ENCODE measurements at places on chromosomes 4 and X. TPM values are rescaled to one million over a fixed set of nuclear protein-coding genes. Genes with fewer than 3 reads are reported as not detected.

Gene SPANXC
- total RNA-seq: not detected

GRCh38 chr4:73869130-73870055, at the start of gene CXCL1:
Gene CXCL1, plus strand, starts transcription at chr4:73869393. Its CDS starts 78 bp downstream, at chr4:73869471.
- DNase-seq: peak; percentile 16

Gene QDPR
- total RNA-seq: 34.5 TPM

DNA sequence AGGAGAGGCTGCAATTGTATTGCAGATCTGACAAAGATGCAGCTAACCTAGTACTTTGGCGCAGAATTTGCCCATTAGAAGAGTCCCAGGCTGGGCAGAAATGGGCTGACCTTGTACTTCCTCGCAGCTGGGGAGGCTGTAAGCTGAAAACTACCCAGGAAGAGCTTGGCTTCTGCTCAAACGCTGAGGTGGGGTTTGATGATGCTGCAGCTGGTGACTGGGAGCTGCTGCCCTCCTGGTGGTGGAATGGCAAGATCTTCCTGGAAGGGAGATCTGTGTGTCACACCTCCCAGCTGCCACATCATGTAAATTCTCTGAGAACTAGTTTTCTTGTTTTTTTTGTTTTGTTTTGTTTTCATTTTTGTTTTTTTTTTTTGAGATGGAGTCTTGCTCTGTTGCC, 17.4 kb downstream of the CCNG2 start:
- DNase-seq: peak; percentile 48

All from SJCRH30 (cell line).